ENCODE measurements at places on chromosomes 7 and 10. TPM values are rescaled to one million over a fixed set of nuclear protein-coding genes. Genes with fewer than 3 reads are reported as not detected.

Gene GPR15LG
- total RNA-seq: not detected

Gene LRRD1
- under 0.01 TPM for total RNA-seq

Gene EGFR
- total RNA-seq: 0.20 TPM

Gene VAX1
- total RNA-seq: not detected

Gene ELOVL3
- total RNA-seq: not detected

Gene PDZD7
- total RNA-seq: 0.44 TPM

Gene SPDYE5
- total RNA-seq: not detected

Data from lung microvascular endothelial cell (primary cell).